Thymus (tissue), 14 donors: ENCODE measurements at places on chromosomes 5 and 9.

- no peak for DNase-seq
These were observed 61.6 kb upstream of the SPTLC1 start for GRCh38 chr9:92176800-92177185.

- no peak for DNase-seq
These were observed 29.1 kb upstream of the SLC6A3 start for GRCh38 chr5:1474183-1474839.

- no peak for DNase-seq
These were observed 8.6 kb downstream of the G3BP1 start for GRCh38 chr5:151780348-151780747.

DNA sequence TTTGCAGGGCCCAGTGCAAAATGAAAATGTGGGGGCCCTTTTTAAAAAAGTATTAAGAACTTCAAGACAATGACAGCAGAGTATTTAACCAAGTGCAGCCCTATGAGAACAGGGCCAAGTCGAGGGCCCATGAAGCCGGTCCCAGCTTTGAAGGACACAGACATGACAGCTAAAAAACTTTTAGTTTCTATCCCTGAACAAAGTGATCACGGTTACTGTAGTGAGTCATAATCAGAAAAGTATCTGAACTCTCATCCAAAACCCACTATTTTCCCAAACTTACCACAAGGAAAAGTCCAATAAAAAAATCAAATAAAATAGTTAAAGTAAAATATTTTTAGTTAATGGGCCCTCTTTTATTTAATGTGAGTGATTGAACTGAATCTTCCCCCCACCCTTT lies 126.0 kb downstream of the MEF2C start:
- no peak for DNase-seq

DNA sequence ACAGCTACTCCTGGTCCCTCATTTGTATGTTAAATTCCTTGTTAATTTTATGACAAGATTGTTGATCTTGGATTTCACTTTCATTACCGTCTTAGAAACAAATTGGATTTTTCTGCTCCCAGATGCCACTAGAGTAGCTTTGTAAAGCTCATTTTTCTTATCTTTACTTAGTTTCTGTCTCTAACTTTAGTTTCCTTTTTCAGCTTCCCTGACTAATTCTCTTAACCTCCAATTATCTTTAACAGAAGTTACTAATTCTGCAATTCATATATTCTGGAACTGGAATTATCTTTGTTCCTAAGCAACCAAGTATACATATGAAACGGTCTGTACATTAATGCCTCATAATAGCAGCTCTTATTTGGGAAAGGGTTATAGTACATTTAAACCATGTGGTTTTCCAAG lies 16.7 kb downstream of the ITGA1 start:
- no peak for DNase-seq

DNA sequence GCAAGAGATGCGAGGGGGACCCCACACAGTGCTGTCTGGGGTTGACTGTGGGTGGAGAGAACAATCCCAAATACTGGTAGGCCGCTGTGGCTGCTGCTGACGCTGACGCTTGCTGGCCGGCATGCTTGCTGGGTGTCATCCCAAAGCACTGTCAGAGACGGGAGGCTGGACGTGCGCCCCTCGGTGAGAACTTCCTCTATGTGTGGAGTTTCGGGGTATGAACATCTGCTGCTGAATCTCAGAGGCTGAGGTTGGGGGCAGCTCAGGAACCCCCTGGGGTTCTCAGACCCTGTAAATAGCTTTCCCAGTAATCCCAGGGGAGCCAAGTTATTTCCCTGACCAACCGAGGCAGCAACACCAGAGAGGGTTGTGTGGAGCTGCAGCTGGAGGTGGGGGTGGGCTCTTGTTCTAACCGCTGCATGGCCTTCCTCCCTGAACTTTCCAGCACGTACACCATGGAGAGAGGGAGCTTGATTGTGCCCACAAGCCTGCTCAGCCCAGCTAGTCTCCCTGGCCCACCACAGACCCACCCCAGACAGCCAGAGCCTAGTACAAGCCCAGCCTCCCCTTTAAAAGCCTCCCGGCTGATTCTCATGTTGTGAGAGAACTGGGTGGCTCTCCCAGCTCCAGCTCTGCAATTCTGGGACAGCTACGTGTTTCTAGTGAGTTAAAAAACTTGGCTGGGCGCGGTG lies 21.8 kb upstream of the SLC12A7 start:
- no peak for DNase-seq

DNA sequence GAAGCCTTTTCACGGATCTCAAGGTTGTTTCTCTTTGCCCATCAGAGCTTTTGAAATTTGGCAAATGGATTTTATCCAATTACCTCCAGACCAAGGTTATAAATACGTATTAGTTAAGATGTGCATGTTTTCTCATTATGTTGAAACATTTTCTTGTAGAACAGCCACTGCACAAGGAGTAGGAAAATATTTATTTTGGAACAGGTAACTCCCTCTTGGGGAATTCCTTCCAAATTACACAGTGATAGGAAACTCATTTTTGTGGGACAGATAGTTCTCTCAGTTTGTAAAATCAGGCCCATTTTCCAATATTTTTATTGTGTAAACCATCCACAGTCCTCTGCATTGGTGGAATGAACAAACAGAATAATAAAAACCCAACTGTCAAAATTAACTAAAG lies 23.0 kb downstream of the TMEM232 start:
- DNase-seq, result no peak

- DNase-seq, result no peak
These were observed 106.0 kb upstream of the ERCC6L2 start for GRCh38 chr9:95769473-95769872.

DNA sequence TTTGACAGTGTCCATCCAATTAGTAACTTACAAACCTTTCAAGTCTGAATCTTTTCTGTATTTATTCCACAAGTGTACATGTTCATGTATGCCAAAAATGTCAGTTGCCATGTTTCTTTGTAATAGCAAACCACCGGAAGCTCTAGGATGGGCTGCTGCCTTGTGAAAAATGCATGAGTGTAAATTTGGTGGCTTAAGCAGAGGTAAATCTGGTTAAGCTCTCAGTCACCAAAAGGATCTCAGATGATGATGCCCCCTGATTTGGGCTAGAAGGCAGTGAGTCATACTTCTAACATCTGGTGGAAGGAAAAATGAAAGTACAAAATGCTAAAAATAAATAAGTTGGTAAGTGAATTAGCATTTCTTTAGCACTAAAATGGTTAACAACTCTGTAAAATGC lies 567.5 kb downstream of the ELAVL2 start:
- DNase-seq, result no peak

GRCh38 chr5:31270396-31270795 lies 76.9 kb downstream of the CDH6 start:
- no peak for DNase-seq

DNA sequence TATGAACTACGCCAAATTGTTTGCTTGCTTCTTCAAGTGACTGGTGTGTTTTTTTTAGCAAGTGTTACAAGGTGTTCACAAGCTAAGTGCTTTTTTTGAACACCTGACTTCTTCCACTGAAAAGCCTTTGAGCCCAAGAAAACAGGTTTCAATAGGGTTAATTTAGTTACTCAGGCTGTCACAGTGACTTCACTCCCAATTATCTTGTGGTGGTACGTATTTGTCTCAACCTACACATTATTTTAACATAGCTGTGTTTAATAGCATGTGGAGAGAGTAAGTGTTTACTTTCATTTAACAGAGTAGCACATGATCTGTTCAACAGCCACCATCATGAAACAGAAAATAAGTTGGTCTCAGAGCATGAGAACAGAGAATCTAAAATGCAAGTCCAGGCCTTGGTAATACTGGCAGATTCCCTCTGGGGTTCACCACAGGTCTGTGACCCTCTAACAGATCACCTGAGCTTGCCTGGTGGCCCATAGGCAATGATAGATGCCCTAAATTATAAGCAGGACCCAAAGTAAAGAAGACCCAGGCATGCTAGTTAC lies 267.7 kb upstream of the SMARCA2 start:
- no peak for DNase-seq

GRCh38 chr9:77402286-77402685 lies 225.0 kb downstream of the VPS13A start:
- DNase-seq, result no peak

- no peak for DNase-seq
These were observed 324.4 kb downstream of the ENC1 start for GRCh38 chr5:74316064-74316603.

- no peak for DNase-seq
These were observed 116.2 kb downstream of the ROR2 start for GRCh38 chr9:91833878-91834255.

DNA sequence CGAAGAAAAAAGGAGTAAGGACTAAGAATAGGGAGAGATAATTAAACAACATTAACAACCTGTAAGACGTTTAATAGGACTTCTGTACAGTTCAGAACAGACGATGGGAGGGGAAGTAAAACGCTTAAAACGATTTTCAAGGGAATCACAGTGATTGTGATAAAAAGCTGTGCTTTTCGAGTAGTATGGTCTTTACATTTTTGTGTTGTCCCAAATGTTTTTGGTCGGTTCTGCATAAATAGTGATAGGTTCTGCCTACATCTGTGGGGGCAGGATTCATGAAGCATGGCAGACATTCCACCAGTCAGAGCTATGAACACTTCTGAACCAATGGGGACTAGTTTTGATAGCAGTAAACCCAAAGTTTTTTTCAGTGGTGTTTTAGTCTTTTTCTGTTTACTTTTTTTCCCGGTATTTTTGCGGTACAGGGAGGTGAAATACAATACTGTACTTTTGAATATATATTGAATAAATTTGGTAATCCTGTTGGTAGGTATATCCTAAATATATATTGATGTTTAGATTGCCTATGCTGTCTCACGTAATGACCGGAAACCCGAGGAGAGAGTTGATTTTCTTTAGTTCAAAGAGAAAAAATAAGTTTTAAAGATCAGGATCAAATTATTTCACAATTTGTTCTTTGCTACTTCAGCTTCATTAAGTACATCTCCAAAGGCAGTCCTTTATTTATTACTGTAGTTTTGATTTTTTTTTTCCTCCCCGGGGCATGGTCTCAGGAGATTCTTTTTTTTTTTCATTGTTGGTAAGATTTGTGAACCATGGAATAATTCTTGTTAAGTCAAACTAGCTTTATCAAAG lies 1.3 kb downstream of the ERBIN start:
- peak; percentile 70 for DNase-seq

- DNase-seq, result no peak
These were observed 229.9 kb downstream of the SPOCK1 start for GRCh38 chr5:137269274-137269673.

- no peak for DNase-seq
These were observed 36.2 kb downstream of the RNF130 start for GRCh38 chr5:180035206-180035931.

DNA sequence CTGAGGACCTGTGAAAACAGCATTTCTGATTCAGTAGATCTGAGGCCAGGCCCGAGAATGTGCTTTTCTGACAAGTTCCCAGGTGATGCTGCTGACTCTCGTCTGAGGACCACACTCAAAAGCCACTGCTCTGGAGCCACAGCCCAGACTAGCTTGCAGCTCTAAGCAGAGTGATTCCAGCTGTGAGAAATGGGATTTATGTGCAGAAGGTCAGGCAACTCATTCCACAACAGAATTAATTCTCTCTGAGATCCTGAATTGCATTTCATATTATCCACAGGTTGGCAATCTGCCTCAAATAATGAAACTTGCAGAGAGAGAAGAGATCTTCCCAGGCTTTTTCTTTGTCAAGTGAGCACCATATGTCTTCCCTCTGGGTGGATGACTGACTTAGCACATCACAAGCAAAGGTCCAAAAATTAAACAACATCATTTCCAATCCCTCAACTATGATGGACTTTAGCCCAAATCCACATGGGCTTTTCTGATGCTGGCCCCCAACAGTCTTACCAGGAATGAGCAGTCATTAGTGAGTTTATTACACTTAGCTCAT lies 140.2 kb downstream of the ALDH1A1 start:
- no peak for DNase-seq

DNA sequence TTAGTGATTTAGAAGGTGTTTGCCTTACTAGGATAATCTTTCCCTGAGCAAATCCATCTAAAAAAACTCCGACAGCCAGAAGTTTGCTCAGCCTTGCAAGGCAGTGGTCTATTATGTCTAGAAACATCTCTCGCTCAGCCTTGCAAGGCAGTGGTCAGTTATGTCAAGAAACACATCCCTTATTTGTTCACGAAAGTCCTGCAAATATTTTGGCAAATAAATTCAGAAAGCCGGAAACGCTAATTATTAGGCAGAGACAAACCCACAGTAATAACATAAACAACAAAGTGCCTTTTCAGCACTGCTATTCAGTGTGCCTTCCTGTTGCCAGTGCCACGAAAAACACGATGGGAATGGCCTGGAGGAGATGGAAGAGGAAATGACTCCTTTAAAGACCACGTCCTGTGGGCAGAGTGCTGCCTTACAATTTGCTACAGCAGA lies 184.5 kb downstream of the GNAQ start:
- DNase-seq, result no peak

- no peak for DNase-seq
These were observed 23.9 kb downstream of the GOLM1 start for GRCh38 chr9:86075132-86076109.

DNA sequence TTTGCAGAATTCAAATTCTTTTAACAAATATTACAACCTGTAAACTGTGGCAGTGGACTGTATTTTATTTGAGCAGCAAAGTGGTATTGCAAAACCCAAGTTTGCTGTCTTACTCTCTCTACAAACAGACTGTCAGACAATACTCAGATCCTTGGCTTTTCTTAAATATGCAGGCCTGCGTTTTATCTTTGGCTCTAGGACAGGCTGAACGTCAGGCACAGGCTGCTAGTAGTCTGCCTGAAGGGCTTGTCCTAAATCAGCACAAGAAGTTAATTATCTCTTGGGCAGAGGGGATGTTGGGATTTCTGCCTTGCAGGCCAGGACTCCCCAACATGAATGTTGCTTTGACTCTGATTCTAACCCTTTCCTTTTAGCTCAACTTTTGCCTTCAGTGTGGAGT lies 147.5 kb downstream of the SLIT3 start:
- no peak for DNase-seq

DNA sequence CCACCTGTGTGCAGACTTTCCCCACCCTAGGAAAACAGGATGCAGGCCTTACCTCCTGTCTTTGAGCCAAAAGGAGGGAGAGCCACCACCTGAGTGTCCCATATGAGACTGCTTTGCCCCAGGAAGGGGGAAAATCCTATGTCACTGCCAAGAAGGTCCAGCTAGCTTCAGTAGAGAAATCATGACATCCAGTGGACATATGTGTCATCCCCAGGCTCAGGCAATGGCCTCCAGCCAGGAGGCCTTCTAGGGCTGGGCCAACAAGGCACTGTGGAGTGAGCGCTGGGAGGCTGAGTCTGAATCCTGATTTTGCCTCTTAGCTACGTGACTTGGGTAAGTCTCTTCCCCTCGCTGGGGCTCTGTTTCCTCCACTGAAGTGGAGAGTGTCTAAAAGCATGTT lies 60.2 kb downstream of the SMIM23 start:
- no peak for DNase-seq

GRCh38 chr5:168696611-168697010 lies 117.4 kb upstream of the PANK3 start:
- no peak for DNase-seq

DNA sequence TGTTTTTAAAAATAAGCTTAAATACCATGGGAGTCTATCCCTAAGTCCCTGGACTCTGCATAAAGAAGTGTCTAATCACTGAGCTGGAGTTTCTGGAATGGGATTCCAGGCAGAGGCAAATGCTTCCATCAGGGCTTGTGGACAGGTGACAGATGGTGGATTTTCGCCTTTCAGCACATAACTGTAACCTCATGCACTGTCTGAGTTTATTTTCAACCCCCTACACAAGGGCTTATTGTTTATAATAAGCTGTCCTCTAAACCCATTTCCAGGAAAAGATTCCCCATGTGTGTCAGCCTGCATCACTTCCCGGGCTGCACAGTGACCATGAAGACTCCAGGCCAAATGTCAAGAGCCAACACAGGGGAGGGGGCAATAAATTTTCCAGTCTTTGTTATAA lies 264.0 kb downstream of the PIK3R1 start:
- DNase-seq, result no peak
